ENCODE measurements at places on chromosomes 16 and 17. TPM values are rescaled to one million over a fixed set of nuclear protein-coding genes. Genes with fewer than 3 reads are reported as not detected.

Gene HYDIN
- 0.22 TPM for total RNA-seq

Gene LLGL2
- total RNA-seq, result 0.57 TPM

Gene CA10
- total RNA-seq, result 1.4 TPM

Gene SLC13A2
- not detected for total RNA-seq

Gene KRT24
- not detected for total RNA-seq

Gene CENPV
- total RNA-seq, result 39.2 TPM

Gene KREMEN2
- total RNA-seq, result not detected

Gene STXBP4
- total RNA-seq, result 8.5 TPM

Gene CD300E
- not detected for total RNA-seq
